ENCODE measurements at places on chromosomes 2 and 18.

- DNase-seq: no peak
Observed at GRCh38 chr2:121723316-121723715, 13.4 kb downstream of the NIFK start.

GRCh38 chr2:46229134-46230063 lies 67.8 kb upstream of the EPAS1 start:
- DNase-seq: no peak

GRCh38 chr2:181185948-181186347 lies 205.5 kb downstream of the UBE2E3 start:
- DNase-seq: no peak

DNA sequence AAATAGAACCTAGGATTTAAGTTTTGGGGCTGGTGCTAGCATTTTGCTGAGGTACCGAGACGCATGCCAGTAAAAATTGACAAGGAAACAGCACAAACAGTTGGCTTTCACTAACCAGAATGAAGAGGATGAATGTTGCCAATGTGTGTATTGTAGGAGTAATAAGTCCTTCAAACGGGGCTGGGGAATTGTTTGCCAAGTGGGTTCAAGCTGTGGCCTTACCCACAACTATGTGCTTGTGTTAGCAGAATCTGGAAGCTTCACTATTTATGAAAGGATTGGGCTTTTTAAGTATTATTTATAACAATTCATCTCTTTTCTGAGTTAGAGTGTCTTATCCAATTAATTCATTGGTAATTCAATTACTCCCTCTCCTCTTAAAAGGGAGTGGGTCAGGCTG lies 15.0 kb upstream of the KIF5C start:
- DNase-seq: no peak

GRCh38 chr2:189060096-189060642 lies 86.0 kb downstream of the COL3A1 start:
- no peak for DNase-seq

GRCh38 chr2:136238286-136239078 lies 120.5 kb upstream of the CXCR4 start:
- no peak for DNase-seq

GRCh38 chr2:130776550-130776949 lies 21.2 kb downstream of the AMER3 start:
- DNase-seq: no peak

DNA sequence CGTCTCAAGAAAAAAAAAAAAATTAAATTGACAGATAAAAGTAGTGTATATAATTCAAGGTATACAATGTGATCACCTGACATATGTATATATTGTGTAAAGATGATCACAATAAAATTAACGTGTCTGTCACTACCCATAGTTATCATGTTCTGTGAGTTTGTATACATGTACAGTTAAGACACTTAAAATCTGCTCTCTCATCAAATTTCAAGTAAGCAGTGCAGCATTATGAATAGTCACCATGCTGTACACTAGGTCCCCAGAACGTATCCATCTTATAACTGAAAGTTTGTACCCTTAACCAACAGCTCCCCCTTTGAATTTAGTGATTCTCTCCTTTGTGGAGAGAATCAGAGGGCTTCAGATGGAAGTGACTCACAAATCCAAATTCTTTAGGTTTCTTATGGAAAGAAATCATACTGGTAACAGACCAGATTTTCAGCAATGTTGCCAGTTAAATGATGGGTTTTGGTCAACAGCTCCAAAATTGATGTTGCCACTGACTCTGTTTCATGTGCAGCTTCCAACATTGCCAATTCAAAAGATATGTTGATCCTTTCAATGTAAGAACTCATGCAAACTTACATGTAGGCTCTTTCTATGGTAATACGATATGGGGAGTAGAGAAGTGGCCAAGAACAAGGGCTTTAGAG lies 281.5 kb downstream of the AFF3 start:
- DNase-seq: no peak

DNA sequence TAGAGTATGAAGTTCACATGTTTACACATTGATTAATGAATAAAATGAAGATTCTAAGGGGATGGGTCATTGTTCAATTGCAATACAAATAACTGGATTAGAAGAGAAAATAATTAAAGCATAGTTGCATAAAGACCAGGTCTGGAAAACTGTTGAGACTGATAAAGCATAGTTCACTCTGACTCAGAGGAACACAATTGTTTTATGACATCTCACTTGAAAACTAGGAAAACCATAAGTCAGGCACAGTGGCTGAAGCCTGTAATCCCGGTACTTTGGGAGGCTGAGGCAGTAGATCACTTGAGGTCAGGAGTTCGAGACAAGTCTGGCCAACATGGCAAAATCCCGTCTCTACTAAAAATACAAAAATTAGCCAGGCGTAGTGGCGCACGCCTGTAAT lies 46.7 kb downstream of the PLA2R1 start:
- no peak for DNase-seq

DNA sequence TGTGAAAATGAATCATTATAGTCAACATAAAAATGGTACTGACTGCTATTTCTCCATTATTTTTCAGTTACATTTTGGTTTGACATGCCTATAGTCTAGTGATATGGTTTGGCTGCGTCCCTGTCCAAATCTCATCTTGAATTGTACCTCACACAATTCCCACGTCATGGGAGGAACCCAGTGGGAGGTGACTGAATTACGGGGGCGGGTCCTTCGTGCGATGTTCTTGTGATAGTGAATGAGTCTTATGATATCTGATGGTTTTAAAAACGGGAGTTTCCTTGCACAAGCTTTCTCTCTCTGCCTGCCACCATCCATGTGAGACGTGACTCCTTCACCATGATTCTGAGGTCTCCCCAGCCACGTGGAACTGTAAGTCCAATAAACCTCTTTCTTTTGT lies 70.3 kb downstream of the BAZ2B start:
- DNase-seq: no peak

GRCh38 chr2:68279691-68280090 lies 27.4 kb upstream of the PPP3R1 start:
- no peak for DNase-seq

DNA sequence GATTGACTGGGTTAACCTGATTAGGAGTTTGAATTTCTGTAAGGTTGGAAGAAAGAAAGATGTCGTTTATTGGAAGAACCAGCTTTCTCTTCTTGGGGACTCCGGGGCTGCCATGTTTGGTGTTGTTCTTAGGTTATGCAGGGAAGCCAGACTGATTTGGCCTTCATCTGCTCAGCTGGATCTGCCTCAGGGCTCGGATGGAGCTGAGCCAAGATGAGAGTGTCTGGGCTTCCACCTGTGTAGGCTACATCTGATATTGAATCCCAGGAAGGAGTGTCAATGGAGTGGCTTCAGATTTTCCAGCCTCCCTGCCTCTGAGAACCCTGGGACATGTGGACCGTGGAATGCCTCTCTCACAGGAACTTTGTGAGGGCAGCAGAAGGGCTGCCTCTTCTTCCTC lies 126.1 kb downstream of the WDSUB1 start:
- DNase-seq: no peak

DNA sequence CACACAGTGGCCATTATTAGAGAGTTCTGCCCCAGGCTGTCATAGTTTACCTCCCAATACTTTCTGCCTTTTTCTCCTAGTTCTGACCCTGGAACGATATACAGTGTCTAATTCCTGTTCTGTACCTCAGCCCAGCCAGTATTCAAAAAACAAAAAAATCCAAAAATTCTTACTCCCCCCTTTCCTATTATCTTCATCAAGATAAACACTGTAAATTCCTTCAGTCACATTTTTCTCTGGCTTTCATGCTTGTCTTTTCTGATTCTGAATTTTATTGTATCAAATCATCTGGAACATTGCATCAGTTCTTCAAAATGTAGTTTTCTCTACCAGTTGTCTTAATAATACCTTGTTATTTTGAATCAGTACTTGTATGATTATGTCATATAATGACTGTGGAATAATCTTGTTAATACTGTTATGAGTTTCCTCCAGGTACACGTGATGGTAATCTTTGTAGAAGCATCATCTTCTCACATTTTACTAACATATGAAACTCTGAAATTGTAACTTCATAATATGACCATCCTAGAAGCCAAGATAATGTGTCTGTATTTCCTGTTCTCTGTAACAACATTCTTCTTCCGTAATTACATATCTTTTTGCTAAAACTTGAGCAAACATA lies 79.0 kb upstream of the NOSTRIN start:
- DNase-seq: no peak

GRCh38 chr18:7721532-7721931 lies 154.4 kb downstream of the PTPRM start:
- no peak for DNase-seq

- no peak for DNase-seq
Observed at GRCh38 chr2:105321875-105322646, 7.5 kb downstream of the TGFBRAP1 start.

GRCh38 chr2:186575302-186575701 lies 14.6 kb upstream of the ITGAV start:
- no peak for DNase-seq

GRCh38 chr2:130824492-130825061 lies 12.1 kb upstream of the ARHGEF4 start:
- DNase-seq: no peak

DNA sequence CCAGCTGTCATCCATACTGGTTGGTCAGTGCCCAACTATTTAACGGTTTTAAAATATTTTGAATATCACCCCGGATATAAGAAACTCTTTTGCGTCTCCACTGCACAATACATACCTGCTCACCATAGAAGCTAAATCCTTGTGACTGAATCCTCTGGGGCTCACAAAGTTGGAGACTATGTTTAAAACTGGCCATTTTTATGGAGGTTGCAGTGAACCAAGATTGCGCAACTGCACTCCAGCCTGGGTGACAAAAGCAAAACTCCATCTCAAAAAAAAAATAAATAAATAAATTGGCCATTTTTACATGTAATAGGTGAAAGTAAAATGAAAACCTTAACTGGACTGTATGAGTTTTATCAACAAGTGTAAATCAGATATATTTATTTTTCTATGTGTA lies 55.6 kb upstream of the TMEM17 start:
- DNase-seq: no peak

GRCh38 chr2:181235683-181236459 lies 221.3 kb upstream of the ITGA4 start:
- no peak for DNase-seq

DNA sequence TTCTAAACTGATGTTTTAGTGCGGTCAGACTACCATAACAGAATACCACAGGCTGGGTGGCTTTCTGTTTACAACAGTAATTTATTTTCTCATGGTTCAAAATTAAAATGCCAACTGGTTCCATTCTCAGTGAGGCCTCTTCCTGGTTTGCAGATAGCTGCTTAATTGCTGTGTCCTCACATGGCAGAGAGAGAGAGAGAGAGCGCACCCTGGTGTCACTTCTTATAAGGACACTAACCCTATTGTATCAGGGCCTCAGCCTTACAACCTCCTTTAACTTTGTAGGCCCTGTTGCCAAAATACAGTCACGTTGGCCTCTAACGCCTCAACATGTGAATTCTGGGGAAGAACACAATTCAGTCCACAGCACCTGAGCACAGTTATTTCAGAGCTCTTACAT lies 37.5 kb upstream of the ZNF385B start:
- no peak for DNase-seq

GRCh38 chr2:237452861-237453260 lies 34.2 kb upstream of the MLPH start:
- DNase-seq: no peak

DNA sequence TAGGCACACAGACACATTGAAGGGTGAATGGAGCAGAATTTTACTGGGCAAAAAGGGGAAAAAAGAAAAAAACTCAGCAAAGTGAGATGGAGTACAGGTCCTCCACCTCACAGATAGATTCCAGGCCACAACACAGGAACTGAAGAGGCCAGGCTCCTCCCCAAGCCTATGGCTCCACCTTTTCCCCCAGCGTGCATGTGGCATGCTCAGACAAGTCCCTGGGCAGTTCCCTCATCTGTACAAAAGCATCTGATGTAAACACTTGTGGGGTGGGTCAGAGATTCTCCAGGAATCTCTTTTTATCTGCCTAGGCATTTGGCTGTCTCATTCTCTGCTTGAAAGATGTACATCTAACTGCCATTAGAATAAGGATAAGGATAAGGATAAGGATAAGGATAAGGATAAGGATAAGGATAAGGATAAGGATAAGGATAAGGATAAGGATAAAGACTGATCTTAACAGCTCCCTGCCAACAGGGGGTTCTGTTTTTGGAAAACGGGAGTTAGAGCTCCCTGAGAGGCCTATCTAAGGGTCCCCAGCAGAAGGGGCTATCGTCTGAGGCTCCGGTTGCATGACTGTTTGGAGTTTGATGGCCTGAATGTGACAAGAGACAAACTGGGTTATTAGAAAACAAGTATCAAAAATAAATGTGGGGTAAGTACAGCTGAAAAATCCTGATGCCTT lies 17.2 kb upstream of the ASXL3 start:
- no peak for DNase-seq

- no peak for DNase-seq
Observed at GRCh38 chr2:162043132-162043531, 30.9 kb downstream of the DPP4 start.

DNA sequence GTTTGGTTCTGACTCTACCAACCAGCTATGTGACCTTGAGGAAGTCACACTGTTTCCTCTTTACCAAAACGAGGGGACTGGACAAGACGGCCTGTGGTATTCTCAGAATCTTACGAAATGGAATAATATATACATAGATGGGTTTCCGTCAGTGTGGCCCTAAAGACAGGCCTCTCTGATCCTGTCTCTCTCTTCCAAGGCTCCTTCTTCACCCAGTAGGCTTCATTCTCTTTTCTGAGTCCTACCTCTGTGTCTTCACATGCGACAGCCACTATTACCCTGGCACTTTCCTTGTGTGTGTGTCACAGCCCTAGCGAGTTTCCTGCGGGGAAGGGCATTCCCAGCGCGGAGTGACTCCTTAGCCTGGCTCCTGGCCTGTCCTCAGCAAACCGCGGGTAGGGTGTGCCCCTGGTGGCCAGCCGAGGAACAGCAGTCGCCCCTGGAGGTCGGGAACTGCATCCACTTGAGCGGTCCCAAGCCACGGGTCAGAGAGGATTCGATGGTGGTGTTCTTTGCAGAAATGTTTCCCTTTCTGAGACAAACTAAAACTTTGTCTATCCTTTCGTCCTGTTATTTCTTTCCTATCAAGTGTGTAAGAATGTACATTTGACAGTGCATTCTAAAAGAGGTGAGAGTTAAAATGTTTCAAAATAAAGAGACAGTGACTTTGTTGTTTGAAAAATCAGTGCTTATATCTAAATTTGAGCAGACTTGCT lies 63.3 kb downstream of the RAB31 start:
- DNase-seq: no peak

GRCh38 chr18:32086881-32087280 lies 4.8 kb upstream of the RNF138 start:
- DNase-seq: no peak

GRCh38 chr18:998936-999335 lies 94.3 kb downstream of the ADCYAP1 start:
- DNase-seq: no peak

- DNase-seq: no peak
Observed at GRCh38 chr2:210593166-210593565, 36.8 kb downstream of the CPS1 start.
